ENCODE measurements at places on chromosomes 1 and 21. TPM values are rescaled to one million over a fixed set of nuclear protein-coding genes. Genes with fewer than 3 reads are reported as not detected.

TARDBP gene
- 167 TPM for polyA plus RNA-seq

CFH gene
- polyA plus RNA-seq = 83.0 TPM

RHOU gene
- polyA plus RNA-seq = 1.1 TPM

SPRR2F gene
- polyA plus RNA-seq = not detected

BMP8A gene
- 0.41 TPM for polyA plus RNA-seq

OR2L2 gene
- polyA plus RNA-seq = not detected

Measured in fibroblast of lung (primary cell).